ENCODE measurements at places on chromosomes 2 and 18. TPM values are rescaled to one million over a fixed set of nuclear protein-coding genes. Genes with fewer than 3 reads are reported as not detected.

- DNase-seq = no peak
Measured at GRCh38 chr2:72925328-72925943, 8.1 kb downstream of the EMX1 start.

DNA sequence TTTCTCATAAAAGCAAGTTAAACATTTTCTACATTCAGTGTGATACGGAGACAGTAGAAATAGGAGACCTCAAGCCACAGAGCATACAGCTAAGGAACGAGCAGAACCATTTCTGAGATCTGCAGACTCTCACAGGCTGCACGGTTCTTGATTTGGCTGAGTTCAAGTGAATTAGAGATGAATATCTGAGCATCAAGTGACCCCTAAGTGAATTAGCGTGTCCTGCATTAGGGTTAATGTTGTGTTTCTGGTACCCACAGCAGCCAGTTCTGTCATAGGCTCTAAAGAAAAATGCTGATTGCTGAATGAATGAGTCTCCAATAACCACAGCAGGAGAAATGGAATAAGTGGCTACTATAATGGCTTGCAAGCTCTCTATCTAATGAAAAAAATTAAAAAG, 265.9 kb upstream of the SYT4 start:
- no peak for DNase-seq

The RAB6D gene
- not detected for total RNA-seq

The FER1L5 gene
- not detected for total RNA-seq
